ENCODE measurements at places on chromosomes 3 and 15.

- DNase-seq = no peak
Observed at GRCh38 chr3:142098964-142099363, 50.4 kb downstream of the TFDP2 start.

GRCh38 chr3:17006132-17006852 lies 121.5 kb downstream of the PLCL2 start:
- DNase-seq = no peak

DNA sequence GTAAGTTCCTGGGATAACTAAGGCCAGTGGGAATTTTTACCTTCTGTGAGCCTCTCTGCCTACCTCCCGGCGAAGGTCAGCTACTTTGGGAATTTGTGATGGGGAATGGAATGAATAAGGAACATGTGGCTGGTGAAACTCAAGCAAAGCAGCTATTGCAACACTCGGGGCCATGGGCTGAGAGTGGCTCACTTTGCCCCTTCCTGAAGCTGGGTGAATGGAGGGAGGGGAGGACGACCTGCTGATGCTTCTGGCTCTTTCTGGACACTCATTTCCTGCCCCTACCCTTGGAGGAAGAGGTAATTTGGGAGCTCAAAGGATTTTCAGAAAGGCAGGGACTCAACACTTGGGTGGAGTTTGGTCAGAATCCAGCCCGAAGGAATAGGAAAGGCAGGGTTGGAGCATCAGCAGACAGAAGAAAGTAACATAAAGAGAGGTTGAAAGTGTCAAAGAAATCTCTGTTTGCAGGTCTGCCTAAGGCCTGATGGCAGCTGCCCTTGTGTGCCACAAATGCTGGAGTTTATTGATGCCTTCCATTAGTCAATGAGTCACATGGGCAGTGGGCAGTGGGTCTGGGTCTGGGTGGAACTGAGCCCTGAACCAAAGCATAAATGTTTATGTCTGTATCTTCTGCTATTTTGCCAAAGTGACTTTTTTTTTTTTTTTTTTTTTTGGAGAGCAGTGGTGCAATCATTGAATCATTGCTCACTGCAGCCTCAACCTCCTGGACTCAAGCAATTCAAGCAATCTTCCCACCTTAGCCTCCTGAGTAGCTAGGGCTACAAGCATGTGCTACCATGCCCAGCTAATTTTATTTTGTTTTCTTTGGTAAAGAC lies 12.4 kb downstream of the LAMP3 start:
- no peak for DNase-seq

- no peak for DNase-seq
Observed at GRCh38 chr3:110180733-110181132, 843.4 kb upstream of the DPPA4 start.

GRCh38 chr3:123353227-123353849 lies 95.6 kb downstream of the ADCY5 start:
- no peak for DNase-seq

DNA sequence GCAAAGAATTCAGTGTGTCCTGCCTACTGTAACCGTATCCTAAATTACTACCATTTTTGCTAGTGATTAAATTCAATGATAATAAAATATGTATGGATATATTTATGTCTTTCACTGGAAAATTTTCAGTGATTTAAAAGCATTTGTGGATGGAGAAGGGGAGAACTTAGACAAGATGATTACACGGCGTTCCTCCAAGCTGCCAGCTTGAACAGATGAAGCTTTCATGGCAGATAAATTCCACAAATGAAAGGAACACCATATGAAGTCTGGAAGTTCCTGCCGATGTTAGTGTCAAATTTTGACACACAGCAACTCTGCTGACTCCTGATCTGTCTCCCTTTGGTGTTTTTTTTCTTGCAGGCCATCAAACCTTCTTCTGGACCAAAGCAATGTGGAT lies 364.7 kb downstream of the EPHA3 start:
- DNase-seq = no peak

DNA sequence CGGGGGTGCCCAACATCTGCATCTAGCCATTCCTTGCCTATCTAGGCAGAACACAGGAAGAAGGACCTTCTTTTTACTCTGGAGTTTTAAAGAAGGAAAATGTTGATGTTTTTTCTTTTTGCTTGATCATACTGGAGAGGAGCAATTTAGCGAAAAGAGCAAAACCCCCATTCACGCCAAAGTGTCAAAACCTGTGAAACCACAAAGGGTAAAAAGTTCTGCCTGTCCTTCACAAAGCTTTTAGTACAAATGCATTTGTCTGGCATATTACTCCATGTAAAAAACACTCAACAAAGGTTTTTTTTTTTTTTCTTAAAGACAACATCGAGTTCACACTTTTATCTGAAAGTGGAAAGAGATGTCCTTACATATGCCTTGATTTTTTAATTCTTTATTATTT lies 214.2 kb upstream of the MRPL3 start:
- DNase-seq = no peak

DNA sequence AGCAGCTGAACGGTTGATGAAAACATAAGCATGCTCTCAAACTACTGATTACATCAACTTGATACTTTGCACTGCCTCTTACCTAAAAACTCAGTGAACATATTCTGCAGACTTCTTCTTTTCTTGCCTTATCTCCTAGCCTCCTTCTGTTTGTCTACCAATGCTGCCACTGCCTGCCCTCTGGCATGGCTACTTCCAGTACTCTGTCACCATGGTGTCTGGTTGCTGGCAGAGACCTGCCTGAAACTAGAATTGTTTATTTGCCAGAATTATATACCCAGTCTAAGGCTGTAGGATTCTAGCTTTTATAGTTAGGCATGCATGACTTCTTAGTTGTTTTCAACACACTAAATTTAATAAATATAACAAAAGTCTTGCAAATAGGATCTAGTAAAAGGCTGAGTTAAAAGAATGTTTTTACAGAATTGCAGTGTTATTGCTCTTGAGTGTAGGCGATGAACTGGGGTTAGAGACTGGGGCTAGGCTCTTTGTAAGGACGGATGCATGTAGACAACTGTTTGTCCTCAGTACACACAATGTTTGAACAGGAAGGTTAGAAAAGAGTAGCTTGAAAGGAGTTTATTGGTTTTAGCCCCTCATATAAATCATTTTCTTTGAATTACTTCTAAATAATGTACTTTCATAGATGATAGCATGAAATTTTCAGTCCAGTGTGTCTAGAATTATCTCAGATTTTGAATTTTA lies 116.3 kb downstream of the KCNAB1 start:
- DNase-seq = no peak

DNA sequence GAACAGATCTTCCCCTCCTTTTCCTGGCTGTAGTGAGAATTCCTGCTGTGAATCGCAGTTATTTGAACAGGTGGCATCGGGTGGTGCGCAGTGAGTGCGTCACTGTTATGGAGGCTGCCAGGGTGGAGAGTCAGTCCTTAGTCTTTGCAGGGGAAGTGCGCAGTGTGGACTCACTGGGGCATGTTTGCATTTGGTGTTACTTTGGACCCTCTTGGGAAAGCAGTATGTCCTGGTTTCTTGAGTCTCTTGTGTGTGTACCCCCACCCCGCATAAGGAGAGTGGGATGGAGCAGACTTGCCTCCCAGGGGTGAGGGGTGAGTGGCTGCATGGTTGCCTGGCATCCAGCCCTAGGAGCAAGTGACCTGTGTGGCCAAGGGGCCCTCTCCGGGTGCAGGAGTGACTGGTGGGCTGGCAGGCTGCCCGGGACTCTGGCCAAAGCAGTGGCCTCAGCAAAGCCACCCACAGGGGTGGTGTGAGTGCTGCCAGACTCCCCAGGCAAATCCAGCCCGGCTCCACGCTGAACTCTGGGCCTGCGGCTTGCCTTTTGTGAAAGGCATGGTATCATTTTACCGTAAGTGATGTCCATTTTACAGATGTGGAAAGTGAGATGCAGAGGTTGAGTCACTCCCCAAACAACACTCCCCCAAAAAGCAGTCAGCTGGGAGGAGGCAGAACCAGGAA lies 46.4 kb downstream of the DNASE1L3 start:
- DNase-seq = no peak

- DNase-seq = no peak
Observed at GRCh38 chr3:127438371-127438770, 150.5 kb upstream of the PRR20G start.

- no peak for DNase-seq
Observed at GRCh38 chr3:35071772-35072171, 567.6 kb upstream of the ARPP21 start.

- no peak for DNase-seq
Observed at GRCh38 chr3:107065094-107065861, 312.0 kb upstream of the CCDC54 start.

DNA sequence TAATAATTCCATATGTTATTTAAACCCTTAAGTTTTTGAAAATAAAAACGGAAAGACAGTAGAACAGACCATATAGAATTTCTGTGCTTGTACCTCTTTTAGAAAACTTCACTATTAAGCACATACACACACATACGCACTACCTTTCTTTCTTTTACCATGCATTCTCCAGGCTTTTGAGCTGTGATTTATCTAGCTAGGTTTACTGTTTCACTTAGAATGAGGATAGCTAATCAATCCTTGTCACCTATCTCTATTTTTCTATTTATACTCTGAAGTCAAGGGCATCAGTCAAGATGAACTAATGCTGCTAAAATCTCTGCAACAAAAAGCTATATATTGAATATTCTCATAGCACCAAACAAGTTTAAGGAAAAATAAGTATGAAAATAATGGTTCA lies 43.2 kb downstream of the GOLIM4 start:
- DNase-seq = no peak

DNA sequence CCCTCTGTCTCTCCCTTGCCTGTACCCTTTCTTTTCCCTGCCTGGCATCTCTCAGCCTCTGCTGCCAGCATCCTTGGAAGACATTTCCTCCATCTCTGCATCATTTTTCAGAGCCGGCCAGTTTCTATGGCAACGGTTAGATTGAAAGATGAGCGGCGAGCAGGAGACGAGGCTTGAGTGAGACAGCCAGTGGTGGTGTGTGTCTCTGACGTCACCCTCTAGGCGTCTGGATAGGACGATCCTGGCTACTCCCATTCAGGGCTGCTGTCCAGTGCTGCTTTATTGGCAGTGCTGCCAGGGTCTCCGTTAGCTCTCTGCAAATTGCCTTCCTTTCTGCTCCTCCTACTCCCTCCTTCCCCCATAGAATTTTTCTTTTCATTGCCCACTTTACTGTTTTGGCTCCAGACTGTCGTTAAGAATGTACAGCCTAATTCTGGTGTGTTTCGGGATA lies 57.9 kb downstream of the TRAK1 start:
- no peak for DNase-seq

- no peak for DNase-seq
Observed at GRCh38 chr3:23987356-23987755, 42.3 kb downstream of the NR1D2 start.

DNA sequence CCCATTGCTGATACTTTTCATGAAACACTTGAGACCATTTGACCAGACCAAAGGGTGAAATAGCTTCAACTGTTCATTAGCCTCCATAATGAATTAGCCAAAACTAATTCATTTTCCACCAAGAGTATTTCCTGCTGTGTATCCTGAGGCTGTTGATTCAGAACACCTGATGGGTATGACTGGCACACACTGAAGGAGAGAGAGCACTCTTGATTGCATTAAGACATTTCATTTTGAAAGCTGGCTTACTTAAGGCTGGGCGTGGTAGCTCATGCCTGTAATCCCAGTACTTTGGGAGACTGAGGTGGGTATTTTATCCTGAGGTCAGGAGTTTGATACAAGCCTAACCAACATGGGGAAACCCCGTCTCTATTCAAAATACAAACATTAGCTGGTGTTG lies 175.6 kb downstream of the AGBL1 start:
- no peak for DNase-seq

GRCh38 chr3:42961633-42962032 lies 17.5 kb upstream of the GASK1A start:
- DNase-seq = no peak

- no peak for DNase-seq
Observed at GRCh38 chr3:7385635-7386034, 524.7 kb downstream of the GRM7 start.

GRCh38 chr3:98361289-98361688 lies 7.6 kb downstream of the OR5K4 start:
- DNase-seq = no peak

DNA sequence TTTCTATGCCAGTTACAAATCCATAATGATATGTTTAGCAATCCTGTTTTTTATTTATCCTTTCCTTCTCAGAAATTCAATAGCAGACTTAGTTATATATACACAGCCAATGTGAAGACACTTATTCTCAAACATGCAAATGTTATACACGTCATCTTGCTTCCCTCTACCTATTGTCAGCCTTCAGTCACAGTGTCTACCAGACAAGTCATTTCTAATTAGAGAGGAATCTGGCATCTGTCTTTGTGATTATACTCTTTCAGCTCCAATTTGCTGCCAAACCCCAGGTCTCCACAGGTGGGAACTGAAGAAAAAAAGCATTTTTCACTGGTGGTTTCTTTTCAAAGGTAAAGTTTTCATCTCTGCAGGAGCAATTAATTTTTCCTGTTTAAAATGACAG lies 793.1 kb downstream of the AGBL1 start:
- no peak for DNase-seq

- no peak for DNase-seq
Observed at GRCh38 chr15:69484837-69485236, 32.2 kb downstream of the RPLP1 start.

DNA sequence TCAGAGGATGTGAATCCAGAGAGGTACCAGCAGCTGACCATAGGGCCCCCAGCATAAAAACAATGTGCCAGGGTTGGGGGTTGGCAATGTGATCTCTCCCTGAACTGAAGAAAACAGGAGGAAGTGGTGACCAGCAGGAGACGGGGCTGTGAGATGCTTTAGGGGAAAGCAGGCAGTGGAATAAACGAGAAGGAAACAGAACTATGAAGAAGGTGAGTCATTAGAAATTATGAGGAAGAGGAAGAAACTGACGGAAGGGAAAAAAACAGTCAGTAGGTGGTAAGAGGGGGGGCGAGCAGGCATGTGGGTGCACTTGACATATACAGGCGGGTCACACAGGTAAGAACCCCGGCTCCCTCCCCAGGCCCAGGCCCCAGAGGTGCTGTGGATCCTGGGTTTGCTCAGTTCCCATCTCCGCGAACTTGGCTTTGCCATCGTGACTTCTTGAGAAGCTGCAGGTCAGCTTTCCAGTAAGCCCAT lies 42.2 kb upstream of the B3GNT5 start:
- no peak for DNase-seq

- DNase-seq = no peak
Observed at GRCh38 chr3:156016902-156017301, 103.5 kb upstream of the KCNAB1 start.

GRCh38 chr15:45714590-45715488 lies 80.0 kb downstream of the SQOR start:
- DNase-seq = no peak

GRCh38 chr15:84905016-84905916 lies 20.8 kb downstream of the SLC28A1 start:
- DNase-seq = no peak

- no peak for DNase-seq
Observed at GRCh38 chr3:87320756-87321626, 44.6 kb upstream of the POU1F1 start.
